ENCODE measurements at places on chromosomes 5 and 9.

DNA sequence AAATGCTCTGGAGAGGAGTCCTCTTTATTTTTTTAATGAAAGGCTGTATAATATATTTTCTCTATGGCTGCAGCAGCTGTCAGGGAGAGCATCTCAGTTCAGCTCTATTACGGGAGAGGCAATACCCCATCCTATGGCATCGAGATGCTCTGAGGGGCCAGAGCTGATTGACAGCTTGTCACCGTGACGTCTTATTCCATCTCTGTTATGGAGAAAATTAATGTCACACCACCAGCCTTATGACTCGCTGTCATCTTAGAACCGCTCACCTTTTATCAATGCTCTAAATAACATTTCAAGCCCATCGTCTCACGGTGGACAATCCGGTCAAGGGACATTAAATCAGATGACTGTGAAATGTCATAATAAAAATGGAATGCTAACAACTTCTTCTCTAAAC, 273.5 kb downstream of the SLF1 start:
- no peak for DNase-seq

DNA sequence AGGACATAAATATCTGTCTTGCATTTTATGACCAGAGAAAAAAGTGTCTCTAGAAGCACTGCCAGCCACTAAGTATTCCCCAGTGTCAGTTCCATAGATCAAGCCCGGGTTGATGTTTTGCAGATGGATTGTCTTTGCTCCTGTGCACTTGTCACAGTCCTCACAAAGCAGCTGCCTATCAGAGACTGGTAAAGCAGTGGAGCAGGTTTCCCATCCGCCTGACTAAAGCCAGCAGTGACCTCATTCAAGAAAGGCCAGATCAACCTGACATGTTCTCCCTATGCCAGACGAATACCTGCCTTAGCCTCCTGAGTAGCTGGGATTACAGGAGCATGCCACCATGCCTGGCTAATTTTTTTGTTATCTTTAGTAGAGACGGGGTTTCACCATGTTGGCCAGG, 26.8 kb upstream of the GARNL3 start:
- no peak for DNase-seq

GRCh38 chr5:124398460-124398859, 348.0 kb downstream of the ZNF608 start:
- no peak for DNase-seq

- no peak for DNase-seq
These were observed 135.8 kb downstream of the DCP2 start for GRCh38 chr5:113112435-113112834.

DNA sequence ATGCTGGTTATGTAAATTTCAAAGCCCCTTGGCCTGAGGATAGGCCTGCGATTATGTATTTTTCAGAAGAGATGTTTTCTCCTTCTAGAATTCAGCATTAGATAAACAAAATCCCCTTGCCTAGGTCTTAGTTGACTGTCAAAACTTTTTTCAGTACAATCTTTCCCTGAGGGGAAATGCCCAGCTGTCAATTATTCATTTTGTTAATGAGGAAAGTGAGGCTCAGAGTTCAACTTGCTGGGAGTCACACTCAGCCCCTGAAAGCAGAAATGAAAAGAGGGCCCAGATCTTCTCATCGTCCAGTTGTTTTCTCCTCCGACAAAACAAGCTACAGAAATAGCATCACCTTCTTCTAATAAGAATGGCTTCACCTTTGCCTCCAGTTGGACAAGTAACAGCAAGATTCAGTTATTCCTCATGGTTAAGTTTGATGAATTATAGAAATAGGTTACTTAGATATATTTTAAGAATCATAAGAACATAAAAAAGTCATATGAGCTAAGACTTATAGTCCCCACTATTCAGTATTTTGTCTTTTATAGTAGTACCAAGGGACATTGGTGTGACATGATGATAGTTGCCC, 627.1 kb upstream of the WWC1 start:
- DNase-seq = no peak

- no peak for DNase-seq
These were observed 108.4 kb upstream of the RPS23 start for GRCh38 chr5:82386576-82386975.

DNA sequence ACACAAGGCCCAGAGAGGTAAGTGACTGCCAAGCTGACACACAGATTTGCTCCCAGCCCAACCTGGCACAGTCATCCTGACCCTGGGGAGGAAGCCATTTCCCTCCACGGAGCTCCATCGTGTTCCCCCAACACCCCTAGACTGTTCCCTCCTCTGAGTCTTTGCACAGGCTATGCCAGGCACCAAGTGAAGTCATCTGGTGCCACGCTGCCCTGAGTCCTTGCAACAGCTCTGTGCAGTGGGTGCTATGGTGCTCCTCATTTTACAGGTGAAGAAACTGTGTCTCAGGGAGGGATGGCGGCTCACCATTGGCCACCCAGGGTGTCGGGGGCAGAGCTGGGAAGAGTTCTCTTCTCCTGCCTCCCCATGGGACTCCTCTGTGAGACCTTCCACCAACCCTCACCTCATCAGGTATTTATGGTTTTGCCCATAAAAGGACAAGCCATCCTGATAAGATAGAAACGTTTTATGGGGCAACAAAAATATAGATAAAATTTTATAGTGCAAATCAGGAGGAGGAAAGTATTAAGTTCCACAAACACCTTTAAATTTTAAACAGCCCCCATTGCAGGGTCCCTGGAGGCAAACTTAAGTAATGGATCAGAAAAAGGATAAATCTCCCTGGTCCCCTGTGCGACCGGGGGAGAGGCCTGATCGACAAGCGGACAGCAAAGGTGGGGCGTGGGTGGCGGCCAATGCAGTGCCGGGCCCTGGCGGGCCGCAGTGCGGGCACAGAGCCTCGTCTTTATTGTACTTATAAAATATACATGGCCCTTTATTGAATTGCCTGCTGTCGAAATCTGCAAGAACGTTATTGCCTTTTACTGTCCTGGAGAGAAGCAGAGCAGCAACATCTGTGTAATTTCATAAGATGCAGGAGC, 50.2 kb upstream of the ZBTB43 start:
- no peak for DNase-seq

DNA sequence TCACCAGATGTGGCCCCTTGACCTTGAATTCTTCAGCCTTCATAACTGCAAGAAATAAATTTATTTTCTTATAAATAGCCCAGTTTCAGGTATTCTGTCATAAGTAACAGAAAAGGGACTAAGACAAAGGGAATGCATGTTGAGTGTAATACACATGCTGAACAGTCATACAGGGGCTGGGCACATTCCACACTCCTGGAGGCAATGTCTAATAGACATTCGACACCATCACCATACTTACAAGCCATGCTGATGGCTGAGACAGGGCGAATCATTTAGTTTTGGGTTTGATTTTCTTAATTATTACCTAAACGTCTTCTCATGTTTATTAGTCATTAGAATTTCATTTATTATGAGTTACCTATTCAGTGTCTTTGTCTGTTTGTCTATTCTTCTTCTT, 68.5 kb downstream of the TENT4A start:
- DNase-seq = no peak

GRCh38 chr9:4666042-4666699, at the start of gene SPATA6L:
Gene SPATA6L, minus strand, starts transcription at chr9:4666480. Its CDS starts 230 bp downstream, at chr9:4666250.
- DNase-seq = no peak

GRCh38 chr9:120480707-120481106, 99.3 kb downstream of the CDK5RAP2 start:
- DNase-seq = no peak

- DNase-seq = no peak
These were observed 977 bp upstream of the DPP7 start for GRCh38 chr9:137115394-137116026.

- DNase-seq = no peak
These were observed 273.2 kb upstream of the MPDZ start for GRCh38 chr9:13552606-13553215.

DNA sequence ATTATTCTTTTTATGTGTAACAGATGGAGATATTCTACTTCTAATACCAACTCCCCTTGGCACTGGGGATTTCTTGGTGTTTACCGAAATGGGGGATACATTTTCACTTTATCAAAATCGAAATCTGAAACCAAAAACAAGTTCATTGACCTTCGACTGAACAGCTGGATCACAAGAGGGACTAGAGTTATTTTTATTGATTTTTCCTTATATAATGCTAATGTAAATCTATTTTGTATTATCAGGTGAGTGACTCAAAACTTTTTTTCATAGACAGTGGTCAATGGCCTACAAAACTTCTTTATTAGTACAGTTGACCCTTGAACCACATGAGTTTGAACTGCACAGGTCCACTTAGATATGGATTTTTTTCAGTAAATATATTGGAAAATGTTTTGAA, 10.2 kb downstream of the PKD2L2 start:
- DNase-seq = no peak

Measured in stimulated activated CD8-positive, alpha-beta memory T cell treated with anti-CD3 and anti-CD28 coated beads, Interleukin-2, amount 100 ng/mL, for 1 hour (primary cell).